GM13977 (cell line): ENCODE measurements at places on chromosomes 1 and 21.
A peak's percentile ranks its signal among the peaks of the same experiment; 100 is the strongest.

GRCh38 chr21:22536509-22536908 is 1538.3 kb downstream of the NCAM2 start:
- no peak for DNase-seq

DNA sequence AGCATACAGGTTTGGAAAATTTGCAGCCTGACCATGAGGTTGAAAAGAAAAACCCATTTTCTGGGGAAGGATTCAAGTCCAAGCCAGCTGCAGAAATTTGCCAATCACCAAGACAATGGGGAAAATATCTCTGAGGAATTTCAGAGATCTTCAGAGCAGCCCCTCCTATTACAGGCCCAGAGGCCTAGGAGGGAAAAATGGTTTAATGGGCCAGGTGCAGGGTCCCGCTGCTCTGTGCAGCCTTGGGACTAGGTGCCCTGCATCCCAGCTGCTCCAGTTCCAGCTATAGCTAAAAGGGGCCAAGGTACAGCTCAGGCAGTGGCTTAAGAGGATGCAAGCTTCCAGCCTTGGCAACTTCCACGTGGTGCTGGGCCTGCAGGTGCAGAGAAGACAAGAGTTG is 113.5 kb downstream of the GABPA start:
- DNase-seq, result no peak

DNA sequence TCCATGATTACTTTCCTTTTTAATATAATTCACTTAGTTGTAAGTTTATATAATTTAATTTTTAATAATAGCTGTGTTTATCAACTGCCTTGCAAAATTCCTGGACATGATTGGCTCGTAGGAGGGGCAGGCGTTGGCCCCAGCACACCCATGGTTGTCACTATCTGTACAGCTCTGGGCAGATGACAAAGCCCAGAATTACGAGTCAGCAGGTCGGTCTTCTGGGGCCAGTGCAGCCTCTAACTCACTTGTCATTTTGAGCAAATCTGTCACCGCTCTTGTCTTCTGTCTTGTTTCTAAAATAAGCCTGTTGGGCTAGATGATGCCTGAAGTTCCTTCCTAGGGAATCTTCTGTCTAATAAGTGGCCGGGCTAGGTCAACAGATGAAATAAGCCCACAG is 21.4 kb upstream of the LRRC38 start:
- DNase-seq, result no peak

- no peak for DNase-seq
Observed at GRCh38 chr1:62370594-62370993, 51.4 kb upstream of the KANK4 start.

DNA sequence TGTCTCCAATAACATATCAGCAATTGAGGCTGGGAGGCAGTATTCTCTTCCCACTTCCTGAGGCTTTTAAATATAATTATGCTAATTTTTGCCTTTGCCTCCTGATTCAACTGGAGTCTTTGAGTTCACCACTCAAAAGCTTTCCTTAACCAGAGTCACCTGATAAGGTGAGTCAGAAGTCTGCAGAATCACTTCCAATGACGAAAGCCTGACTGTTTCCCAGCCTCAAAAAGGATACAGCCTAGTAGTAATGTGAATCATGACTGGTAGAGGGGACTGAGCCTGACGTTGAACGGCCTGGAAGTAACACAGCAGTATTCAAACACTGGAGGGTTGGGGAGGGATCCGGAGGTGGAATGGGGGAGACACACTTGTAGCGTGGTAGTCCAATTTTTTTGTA is 10.4 kb upstream of the MRPL9 start:
- no peak for DNase-seq

- peak; percentile 55 for DNase-seq
Observed at GRCh38 chr1:45545019-45545493, 5.6 kb upstream of the AKR1A1 start.

DNA sequence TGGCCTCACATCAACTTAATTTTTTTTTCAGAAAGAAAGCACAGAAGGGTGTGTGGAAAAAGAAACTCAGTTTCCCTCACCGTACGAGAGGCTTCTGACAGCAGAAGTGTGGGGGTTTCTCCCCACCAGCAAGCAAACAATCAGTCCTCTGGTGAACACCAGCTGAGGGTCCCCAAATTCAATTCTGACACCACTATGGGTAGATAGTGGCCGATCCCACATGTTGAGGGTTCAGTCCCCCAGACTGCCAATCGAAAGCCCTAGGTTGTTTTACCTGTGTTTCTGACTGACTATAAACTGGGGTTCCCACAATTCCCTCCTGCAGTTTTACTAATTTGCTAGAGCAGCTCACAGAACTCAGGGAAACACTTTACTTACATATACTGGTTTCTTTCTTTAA is 2.1 kb downstream of the IFI6 start:
- no peak for DNase-seq

DNA sequence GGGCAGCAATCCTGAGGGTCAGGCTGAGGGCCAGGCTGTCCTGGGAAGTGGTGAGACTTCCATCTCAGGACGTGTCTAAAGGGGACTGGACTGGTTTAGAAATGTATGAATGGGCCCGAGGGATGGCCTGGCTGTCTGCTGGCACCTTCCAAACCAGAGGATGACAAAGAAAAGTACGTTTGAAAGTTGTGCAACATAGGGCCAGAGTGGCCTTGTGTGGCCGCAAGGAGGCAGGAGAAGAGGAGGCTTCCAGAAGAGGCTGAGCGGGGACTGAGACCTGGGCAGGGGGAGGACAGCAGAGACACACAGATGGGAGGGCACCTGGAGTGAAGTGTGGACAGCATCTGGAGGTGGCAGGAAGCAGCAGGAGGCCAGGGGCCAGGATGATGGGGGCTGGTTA is 2.6 kb upstream of the SYTL1 start:
- DNase-seq, result no peak

- no peak for DNase-seq
Observed at GRCh38 chr21:39153373-39153772, 29.9 kb downstream of the PSMG1 start.

DNA sequence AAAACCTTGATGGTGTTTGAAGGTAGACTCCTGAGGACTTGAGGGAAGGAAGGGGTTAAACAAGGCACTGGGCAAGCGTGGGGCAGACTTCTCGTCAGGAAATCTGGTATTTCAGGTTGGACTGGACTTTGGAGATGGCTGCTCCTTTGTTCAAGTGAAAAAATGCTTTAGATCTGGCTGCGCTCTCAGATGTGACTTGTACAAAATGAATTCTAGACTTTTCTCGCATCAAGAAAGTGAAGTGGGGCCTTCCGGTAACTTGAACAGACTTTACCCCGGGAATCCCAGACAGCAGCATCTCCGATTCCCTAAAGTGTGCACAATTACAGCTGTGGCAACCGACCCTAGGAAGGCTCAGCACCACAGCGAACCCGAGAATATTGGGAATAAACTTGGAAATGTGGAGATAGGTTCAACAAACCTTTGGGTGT is 44.3 kb upstream of the ERRFI1 start:
- no peak for DNase-seq

DNA sequence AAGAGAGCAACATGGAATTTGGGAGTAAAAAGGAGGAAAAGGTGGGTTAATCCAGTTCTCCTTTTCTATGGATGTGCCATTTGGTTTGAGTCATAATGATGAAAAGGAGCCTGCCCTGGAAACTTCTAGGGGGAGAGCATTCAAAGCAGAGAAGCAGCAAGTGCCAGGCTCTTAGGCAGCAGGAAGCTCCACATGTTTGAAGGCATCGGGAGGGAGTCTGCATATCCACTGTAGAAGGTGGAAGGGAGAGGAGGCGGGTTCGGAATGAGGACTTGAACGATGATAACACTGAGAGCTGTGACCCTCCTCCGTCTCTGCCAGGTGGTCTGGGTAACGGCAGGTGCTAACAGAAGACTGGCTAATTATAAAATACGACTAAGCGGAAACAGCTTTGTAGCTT is 128.2 kb downstream of the RYR2 start:
- DNase-seq, result no peak

DNA sequence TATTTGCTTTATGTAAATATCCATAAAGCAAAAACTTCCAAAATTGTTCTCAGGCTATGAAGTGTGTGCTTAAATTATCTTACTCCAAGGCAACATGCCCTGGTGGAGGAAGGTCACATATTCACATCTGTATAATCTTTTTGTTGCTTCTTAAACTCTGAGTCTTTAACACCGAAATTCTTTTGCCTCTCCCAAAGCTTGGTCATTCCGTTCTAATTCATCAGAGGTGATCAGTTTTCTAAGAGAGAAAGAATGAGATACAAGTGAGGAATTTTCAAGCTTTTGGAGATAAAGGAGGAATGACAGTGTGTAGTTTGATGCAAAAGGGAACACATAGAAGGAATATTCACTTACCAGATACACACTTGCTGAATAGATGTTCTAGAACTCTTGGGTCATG is 561.7 kb downstream of the LTN1 start:
- no peak for DNase-seq

GRCh38 chr1:115364046-115364779 is 26.2 kb upstream of the NGF start:
- DNase-seq, result no peak

DNA sequence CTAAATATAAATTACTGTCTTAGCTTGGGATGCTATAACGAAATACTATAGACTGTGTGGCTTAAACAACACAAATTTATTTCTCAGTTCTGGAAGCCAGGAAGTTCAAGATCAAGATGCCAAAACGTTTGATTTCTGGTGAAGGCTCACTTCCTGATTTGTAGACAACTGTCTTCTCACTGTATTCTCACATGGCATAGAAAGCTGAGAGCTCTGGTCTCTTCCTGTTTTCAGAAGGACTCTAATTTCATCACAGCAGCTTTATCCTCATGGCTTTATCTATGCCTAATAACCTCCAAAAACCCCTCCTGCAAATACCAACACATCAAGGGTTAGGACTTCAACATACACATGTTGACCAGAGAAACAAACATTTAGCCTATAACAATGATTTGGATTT is 1795.5 kb downstream of the MRPL39 start:
- no peak for DNase-seq

DNA sequence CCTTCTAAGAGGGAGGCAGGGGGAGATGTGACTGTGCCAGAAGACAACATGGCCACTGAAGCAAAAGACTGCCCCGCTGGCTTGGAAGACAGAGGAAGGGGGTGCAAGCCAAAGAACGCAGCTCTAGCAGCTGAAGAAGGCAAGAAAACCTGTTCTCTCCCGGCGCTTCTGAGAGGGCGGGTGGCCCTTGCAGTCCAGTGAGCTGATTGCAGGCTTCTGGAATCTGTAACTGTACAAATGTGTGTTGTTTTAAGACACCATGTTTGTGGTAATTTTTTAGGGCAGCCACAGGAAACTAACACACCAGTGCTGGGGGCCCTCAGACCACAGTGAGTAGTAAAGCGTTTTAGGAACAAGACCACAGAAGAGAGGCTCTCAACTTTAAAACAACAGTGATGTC is 47.0 kb downstream of the CD46 start:
- DNase-seq, result no peak

GRCh38 chr1:229114315-229114714 is 156.6 kb upstream of the RAB4A start:
- no peak for DNase-seq

GRCh38 chr21:32413697-32414578 is 1.4 kb downstream of the EVA1C start:
- no peak for DNase-seq

- no peak for DNase-seq
Observed at GRCh38 chr1:184684285-184685074, 70.2 kb downstream of the EDEM3 start.

- no peak for DNase-seq
Observed at GRCh38 chr1:205532996-205533735, 28.7 kb downstream of the CDK18 start.

DNA sequence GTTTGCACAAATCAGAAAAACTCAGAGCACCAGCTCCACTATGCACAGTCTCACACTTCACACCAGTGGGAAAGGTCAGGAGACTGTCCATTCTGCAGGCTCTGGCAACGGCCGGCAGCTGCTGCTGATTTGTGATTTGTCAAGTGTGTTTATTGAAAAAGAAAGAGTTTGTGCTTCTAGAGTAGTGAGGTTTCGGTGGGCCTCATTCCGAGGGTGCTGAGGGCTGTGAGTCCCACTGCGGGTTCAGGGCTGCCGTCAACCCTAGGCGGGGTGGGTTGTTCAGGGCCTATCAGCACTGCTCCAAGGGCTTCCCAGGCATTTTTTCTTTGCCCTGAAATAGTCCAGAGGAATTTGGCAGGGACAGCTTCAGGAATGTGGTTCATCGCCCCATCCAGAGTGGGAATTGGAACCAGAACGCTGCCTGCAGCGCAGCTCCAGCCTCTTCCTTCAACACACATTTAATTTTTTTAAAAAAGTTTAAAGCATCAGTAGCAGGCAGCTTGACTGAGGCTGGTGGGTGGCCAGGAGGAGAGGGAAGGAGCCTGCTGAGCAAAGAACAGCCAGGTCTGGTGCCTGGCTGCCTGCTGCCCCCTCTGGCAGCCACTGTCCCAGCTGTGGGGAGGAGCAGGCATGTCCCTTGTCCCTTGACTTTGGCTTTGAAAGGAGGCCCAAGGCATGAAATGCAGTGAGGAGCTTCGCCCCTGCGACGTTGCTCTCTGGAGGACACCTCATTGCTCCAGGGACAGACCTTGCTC is 19.7 kb downstream of the STUM start:
- no peak for DNase-seq

GRCh38 chr21:44516828-44517174 is 23.2 kb downstream of the KRTAP10-1 start:
- no peak for DNase-seq

- no peak for DNase-seq
Observed at GRCh38 chr1:248366609-248367008, 5.1 kb downstream of the OR2T4 start.

- peak; percentile 37 for DNase-seq
Observed at GRCh38 chr1:179879797-179880196, 2.2 kb upstream of the TOR1AIP2 start.

DNA sequence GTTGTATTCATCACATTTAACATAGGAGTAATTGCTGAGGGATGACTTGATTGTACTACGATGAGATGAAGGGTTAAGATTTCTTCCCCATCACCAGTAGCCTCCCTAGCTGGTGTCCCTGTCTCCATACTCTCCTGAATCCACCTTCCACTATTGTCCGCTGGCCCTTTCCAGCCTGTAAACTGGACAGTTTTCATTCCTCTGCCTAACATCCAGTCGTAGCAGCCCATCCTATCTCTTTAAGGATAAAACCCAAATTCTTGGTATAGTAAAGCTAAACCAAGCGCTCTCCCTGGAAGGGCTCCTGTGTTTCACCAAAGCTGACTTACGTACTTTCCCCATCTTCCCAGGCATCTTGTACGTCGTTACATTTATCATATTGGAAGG is 670 bp downstream of the COX20 start:
- DNase-seq, result peak; percentile 21

GRCh38 chr1:27301052-27301422 is 20.9 kb upstream of the TMEM222 start:
- no peak for DNase-seq

DNA sequence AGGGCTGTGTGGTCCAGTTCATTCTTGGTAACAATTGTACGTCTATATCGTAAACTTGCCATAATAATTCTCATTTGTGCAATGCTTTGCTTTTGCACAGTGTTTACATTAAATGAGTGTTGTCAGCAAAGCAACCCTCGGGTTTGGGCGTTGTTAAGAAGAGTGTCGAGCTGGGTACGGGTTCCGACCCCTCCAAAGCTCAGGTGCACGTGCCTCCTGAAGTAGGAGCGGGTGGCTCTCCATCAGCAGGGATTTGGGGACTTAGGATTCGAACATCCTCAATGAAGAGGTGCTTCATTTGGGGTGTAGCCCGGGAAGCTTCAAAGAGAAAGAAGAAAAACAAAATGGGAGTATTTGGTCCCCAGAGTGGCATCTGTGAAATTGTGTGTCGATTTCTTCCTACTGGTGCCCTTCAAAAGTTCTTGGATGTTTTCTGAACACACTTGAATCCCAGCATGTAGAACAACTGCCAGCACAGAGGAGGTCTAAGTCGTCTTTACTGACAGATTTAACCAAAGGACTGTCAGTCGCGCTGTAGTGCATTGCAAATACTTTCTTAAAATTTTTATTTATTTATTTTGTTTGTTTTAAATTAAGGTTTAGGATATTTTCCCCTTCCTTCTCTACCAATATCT is 1.1 kb downstream of the TRIM58 start:
- no peak for DNase-seq
